ENCODE measurements at places on chromosomes 5 and 9. TPM values are rescaled to one million over a fixed set of nuclear protein-coding genes. Genes with fewer than 3 reads are reported as not detected.

C9orf50 gene
- 0.73 TPM for polyA plus RNA-seq

PLAC8L1 gene
- 1.00 TPM for polyA plus RNA-seq

C1QTNF2 gene
- 1.9 TPM for polyA plus RNA-seq

- DNase-seq: no peak
Observed at GRCh38 chr5:95262933-95263660, 21.8 kb downstream of the MCTP1 start.

RANBP3L gene
- 9.5 TPM for polyA plus RNA-seq

NEUROG1 gene
- not detected for polyA plus RNA-seq

DNA sequence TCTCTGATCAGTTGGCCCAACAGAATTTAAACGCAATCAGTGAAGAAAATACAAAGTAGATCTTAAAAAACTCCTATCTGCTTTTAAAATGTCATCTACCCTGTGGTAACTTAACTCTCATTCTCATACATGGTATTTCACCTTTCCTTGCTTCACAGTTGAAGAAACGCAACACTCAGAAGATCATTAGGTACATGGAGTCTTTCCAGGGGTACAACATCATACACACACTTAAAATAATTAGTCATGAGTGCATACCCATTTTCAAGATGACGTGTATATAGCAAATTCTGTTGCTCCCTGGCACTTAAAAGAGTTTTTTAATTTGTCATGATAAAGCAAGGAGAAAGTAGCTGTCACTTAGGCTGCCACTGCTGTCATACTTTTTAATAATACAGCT is 259.9 kb downstream of the BNC2 start:
- DNase-seq: no peak

GABRP gene
- polyA plus RNA-seq: 1.4 TPM

GRCh38 chr5:28691526-28691925 is 1653.1 kb upstream of the CDH9 start:
- no peak for DNase-seq

- no peak for DNase-seq
Observed at GRCh38 chr9:123150708-123151503, 117.4 kb downstream of the GPR21 start.

- no peak for DNase-seq
Observed at GRCh38 chr9:108603141-108603540, 252.6 kb downstream of the ACTL7B start.

ZDHHC11 gene
- 6.7 TPM for polyA plus RNA-seq

GRCh38 chr5:43020399-43020746 is 19.7 kb downstream of the ANXA2R start:
- DNase-seq: no peak

AMBP gene
- 2.2 TPM for polyA plus RNA-seq

- DNase-seq: no peak
Observed at GRCh38 chr5:172902497-172903472, 56.4 kb upstream of the RPL26L1 start.

Measured in right renal pelvis (tissue), 4 donors.